Type B pancreatic cell (in vitro differentiated cells): ENCODE measurements at places on chromosomes 4 and X. TPM values are rescaled to one million over a fixed set of nuclear protein-coding genes. Genes with fewer than 3 reads are reported as not detected.

GAGE12E gene
- total RNA-seq, result not detected in 2 replicates

DNA sequence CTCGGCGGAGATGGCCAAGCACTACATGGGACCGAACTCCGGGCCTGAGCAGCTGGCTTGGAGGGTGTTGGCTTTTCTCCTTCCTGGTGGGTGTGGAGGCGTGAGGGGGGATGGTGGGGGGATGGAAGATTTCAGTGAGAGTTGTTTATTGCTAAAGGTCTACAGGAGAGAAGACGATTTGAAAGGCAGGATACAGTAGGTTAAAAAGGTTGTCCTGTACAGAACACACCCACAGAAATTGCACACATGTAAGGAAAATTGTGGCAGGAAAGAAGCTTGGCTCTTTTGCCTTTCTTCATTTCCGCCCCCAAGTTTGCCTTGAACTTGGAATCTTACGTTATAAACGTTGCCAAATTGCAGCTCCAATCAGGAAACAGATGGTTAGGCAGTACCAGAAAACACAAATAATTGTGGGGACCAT lies 74.1 kb upstream of the STOX2 start:
- no peak for DNase-seq

DNA sequence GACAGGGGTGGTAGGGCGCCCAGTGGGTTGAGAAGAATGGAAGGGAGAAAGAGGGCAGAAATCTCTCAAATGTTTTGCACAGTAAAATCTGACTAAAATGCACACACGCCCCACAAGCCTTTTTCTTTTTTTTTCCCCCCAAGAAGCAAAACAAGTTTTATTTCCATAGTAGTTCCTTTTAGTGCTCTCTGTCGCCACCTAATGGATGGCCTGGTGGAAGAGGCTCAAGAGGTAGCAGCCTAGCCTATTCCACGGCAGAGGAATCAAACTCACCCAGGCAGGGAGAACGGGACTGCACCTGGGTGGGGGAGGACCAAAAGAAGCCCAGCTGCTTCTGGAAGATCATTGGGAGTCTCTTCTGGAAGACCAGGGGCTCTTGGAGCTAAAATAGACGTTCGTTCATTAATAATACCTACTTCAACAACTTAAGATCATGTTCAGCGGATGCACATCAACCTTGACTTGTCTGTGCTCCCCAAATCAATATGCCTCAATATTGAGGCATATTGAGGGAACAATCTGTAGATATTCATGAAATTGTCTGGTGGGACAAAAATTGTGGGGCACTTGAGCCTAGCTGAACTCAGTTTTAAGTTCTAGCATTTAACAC lies 31.6 kb upstream of the IRAK1 start:
- no peak for DNase-seq

DNA sequence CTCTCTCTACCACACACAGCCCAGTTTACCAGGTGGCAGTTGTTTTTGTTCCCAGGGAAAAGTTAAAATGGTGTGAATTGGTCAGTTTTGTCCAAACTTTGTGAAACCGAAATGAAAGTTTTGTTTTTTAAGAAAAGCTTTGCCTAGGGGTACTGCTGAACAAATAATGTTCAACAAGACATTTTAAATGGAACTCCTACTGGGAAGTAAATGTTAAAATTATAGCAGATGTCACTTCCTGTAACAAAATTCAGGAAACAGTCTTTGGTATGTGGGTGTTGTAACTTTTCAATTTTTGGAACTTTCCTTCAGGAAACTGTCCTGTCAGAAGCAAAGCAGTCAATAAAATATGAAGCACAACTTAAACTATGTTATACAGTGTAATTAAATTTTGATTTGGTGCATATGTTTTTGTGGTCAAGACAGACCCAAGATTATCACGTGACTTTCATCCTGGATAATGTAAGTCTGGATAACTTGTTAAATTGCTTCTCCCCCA lies 79.5 kb downstream of the AFF1 start:
- no peak for DNase-seq

GDPD2 gene
- total RNA-seq, result 2.0 and 4.0 TPM in 2 replicates

DNA sequence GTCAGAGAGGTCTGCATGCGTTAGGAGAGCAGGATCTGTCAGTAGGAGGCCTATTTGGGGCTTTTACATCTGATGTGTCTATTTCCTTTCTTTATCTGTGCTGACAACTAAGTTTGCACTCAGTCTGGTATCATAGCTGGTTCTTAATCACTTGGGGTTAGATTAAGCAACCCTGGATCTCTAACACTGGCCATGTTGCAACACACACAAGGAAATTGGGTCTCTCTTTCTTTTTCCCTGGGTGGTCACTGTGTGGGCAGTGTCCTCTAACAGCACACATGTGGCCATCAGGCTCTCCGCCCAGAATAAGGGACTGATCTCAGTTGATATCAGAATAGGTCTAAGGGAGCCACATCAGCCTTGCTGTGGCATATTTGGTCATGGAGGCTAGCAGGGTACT lies 38.9 kb downstream of the IGFBP7 start:
- DNase-seq, result no peak

BMX gene
- 0.24 TPM in 1 of 2 replicates, not detected in the other for total RNA-seq

DNA sequence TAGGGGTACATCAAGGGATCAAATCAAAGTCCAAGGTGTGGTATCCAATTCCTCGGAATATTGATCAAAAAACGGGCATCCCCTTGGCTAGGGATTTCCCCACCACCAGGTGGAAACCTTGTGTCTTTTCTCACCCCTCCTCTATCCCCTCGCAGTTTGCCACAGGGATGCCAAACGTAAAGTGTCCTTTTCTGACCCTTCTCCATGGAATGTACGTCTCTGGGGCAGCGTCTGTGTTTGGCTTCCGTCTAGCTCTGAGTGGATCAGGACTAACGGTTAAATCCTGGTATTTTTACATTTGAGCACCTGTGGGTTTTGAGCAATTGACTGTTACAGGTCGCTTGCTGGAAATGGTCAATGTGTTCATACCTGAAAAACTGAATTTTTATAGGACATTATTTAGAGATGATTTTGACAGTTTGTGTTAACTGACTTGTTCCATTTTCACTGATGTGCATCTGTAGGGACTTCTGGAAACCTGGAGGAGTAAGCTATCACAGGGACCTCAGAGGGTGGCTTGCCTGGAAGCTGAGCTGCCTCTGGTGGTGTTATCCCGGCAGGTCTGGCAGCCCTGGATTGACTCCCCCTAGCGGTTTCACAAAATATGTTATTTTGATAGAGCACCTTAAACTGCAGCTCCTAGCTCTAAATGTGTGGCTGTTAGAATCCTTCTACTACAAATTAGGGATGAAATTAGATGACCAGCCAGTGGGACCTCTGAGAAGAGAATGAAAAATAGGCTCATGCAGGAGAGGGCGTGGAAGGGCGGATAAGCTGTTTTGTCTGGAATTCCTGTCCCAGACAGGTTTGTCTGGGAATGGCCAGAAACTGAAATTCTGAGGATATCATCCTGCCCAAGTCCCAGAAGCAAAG lies 8.8 kb upstream of the MGST2 start:
- DNase-seq, result no peak

GIMD1 gene
- total RNA-seq, result not detected in 2 replicates

DNA sequence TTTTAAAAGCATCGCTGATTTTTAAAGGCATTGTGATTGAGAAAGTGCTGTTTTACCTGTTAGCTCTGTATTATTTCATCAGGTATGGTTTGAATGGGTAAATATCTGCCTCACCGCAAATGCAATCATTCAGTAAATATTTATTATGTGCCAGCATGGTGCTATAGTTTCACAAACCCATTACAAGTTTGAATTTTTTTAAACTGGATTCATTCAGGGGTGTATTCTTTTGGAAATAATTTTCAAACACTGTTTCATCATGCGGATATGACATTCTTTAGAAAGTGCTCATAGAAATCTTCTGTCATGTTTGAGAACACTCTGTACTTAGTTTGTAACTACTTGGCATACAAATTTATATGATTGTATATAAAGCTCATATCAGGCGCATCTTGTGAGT lies 37.2 kb downstream of the LIMCH1 start:
- no peak for DNase-seq

- no peak for DNase-seq
Observed at GRCh38 chr4:133268205-133268604, 119.1 kb downstream of the PCDH10 start.

- DNase-seq, result no peak
Observed at GRCh38 chrX:31608638-31609037, 536.8 kb upstream of the FTHL17 start.

DNA sequence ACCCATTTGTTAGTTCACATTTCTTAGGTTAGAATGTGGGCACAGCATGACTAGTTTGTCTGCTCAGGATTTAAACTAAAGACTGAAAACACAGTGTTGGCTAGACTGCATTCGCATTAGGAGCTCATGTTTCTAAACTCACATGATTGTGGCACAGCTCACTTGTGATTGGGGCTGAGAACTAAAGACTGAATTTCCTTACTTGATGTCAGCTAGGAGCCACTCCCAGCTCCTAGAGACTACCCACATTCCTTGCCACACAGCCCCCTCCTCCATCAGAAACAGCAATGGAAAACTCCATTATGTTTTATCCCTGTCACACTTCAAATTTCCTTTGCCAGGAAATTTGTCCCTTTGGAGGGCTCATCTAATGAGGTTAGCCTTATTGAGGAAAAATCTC lies 170.2 kb upstream of the NUDT6 start:
- DNase-seq, result no peak

DNA sequence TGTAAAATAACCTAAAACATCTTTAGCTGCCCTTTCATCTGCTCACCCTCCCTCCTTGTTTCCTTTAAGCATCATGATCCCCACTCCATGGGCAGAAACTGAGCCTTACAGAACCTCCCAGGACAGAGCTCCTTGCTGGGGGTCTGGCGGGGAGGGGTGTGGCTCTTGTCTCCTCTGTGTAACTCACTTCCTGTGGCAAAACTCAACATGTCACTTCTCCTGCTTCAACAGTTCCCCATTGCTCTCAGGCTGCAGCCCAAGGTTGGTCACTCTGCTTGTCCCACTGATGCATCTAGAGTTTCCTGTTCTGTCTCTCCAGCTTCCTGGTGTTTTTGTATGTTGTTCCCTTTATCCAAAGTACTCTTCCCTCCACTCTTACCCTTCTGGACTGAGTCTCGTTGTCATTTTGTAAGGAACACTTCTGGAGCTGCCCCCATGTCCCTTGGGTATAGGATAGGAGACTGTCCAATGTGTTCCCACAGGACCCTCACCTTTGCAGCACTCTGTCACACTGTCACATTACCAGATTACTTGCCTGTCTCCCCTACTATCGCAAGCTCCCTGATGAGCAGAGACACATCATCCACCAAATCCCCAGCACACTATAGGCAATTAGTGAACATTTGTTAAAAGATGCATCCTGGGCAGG lies 19.6 kb downstream of the TMEM31 start:
- DNase-seq, result no peak

DNA sequence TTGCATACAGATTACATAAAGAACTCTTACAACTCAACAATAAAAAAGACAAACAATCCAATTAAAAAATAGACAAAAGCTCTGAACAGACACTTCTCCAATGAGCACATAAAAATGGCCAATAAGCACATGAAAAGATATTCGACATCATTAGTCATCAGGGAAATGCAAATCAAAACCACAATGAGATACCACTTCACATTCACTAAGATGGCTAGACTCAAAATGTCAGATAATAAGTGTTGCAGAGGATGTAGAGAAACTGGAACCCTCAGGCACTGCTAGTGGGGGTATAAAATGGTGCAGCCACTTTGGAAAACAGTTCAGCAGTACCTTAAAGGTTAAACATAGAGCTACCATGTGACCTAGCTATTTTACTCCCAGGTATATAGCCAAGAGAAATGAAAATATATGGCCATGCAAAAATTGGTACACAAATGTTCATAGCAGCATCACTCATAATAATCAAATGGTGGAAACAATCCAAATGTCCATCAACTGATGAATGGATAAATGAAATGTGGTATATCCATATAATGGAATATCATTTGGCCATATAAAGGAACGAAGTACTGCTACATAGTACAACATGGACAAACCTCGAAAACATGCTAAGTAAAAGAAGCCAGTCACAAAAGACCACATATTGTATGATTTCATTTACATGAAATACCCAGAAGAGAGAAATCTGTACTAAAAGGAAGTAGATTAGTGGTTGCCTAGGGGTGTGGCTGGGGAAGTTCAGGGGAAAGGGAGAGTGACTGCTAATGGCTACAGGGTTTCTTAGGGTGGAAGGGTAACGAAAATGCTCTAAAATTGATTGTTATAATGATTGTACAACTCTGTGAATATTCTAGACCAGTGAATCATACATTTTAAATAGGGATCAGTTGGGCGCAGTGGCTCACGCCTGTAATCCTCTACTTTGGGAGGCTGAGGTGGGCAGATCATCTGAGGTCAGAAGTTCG lies 29.4 kb downstream of the SASH3 start:
- no peak for DNase-seq
